ENCODE measurements at places on chromosomes 12 and 14.

DNA sequence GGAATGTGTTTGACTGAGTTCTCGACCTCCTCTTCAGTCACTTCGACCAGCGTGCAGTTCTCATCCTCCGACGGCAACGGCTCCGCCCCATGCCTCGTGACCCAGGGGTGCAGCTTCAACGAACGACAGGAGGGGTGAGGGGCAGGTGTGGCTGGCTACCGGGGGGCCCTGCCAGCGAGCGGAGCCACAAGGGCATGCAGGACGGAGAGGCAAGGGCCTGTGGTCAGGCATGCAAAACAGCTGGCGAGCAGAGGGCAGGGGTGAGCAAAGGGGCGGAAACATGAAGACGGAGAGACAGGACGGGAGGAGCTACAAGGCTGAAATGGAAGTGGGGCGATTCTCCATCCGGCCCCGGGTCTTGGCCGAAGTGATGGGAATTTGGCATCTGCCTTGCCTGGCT, 38.7 kb downstream of the P2RX4 start:
- no peak for DNase-seq

DNA sequence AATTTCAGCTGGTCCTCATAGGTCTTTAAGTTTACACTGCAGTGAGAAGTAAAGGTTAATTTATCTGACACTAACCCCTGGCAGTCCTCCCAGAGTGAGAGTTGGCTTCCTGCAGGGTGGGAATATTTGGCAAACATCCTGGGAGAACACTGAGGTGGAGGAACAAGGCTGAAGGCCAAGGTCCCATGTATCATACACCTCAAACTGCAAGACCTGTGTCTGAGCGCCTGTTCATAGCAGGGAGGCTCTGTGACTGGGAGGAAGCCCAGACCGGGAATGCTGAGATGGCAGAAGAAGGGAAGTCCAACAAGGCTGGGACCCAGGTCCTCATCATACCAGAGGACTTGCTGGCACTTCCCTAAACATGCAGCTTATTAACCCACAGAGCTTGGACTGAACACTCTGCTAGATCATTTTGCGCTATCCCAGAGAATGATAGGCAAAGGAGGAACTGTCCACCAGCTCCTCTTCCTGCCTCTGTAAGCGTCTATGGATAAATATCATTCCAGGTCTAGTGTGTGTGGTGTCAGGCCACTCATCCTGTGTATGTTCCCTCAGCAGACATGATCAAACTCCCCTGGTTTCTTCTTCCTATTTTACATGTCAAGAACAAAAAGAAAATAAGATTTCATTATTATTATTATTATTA, 199.6 kb upstream of the CNOT2 start:
- no peak for DNase-seq

DNA sequence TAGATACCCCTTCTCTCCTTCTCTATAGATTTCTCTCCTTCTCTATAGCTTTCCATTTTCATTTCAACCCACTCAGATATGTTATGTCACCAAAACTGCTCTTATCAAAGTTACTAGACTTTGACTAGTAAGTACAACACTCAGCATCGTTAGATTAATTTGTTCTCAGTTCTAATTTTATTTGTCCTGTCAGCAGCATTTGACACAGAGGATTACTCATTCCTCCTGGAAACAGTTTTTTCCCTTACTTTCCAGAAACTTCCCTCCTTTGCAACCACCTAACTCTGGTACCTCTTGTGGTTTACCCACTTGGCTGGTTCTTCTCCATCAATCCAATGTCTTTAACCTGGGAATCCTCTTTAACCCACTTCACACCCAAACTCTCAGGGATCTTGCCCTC, 423.7 kb downstream of the TMTC2 start:
- no peak for DNase-seq

DNA sequence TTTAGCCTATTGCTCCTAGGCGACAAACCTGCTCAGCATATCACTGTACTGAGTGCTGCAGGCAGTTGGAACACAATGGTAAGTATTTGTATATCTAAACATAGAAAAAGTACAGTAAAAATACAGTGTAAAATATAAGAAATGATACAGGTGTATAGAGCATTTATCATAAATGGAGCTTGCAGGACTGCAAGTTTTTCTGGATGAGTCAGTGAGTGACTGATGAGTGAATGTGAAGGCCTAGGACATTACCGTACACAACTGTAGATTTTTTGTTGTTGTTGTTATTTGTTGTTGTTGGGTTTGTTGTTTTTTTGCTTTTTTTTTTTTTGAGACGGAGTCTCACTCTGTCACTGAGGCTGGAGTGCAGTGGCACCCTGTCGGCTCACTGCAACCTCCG, 33.4 kb downstream of the PNMA1 start:
- DNase-seq: no peak

DNA sequence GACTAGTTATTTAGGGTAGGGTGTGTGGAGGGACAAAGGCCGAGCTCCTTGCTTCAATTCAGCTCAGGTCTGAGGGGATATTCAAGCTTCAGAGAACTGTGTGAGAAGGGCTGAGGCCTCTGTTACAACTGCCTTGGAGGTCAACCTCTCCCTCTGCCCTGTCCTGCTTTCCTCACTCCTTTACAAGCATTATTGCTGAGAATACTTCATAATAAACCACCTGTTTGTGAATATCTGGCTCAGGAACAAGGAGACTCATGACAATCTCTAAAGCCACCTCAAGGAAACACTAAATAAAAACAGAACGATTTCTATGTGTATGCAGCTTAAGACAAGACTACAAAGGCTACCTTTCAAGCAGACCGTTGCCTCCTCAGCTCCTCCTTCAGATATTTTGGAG, 21.7 kb downstream of the OTOGL start:
- DNase-seq: no peak

DNA sequence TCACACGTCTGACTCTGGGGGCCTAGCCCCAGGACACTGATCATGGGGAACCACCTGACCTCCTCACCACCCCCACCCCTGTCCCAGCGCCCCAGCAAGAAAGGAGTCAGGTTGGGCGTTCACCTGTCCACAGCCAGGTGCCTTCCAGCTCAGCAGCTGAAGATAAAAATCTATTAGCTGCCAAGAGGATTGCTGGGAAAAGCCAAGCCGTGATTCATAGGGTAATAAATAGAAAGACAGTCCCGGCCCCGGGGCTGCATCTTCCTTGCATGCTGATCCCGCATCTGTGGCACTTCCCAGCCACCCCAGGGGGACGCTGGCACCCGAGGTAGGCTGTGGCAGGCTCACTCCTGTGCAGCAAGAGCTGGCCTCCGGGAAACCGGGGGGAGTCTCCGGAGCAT, 70.2 kb upstream of the NCOR2 start:
- DNase-seq: no peak

- DNase-seq: no peak
Observed at GRCh38 chr12:123398177-123398549, 14.2 kb downstream of the KMT5A start.

Measured in central memory CD4-positive, alpha-beta T cell (primary cell).